ENCODE measurements at places on chromosomes 6 and 20.

DNA sequence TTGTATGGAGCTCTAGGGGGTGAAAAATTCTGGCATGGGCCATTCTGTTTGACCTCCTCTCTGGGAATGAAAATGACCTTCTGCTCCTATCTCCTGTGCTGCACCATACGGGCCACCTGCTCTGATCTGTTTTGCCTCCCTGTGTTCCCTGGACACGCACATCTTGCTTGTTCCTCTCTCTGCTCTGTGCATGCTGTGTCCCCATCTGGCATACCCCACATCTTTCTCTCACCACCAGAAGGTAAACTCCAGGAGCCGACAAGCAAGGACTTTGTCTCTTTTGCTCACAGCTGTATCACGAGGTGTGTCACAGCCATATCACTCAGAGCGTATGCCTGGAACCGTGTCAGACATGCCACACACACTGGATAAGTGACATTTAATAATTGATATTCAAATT, 208.4 kb upstream of the DTNBP1 start:
- no peak for DNase-seq

- no peak for DNase-seq
These were observed 273.0 kb upstream of the STXBP5 start for GRCh38 chr6:146931214-146931613.

- DNase-seq: no peak
These were observed 201.6 kb downstream of the ISM1 start for GRCh38 chr20:13422637-13423036.

GRCh38 chr6:158619922-158620801, 24.4 kb downstream of the DYNLT1 start:
- DNase-seq: no peak

DNA sequence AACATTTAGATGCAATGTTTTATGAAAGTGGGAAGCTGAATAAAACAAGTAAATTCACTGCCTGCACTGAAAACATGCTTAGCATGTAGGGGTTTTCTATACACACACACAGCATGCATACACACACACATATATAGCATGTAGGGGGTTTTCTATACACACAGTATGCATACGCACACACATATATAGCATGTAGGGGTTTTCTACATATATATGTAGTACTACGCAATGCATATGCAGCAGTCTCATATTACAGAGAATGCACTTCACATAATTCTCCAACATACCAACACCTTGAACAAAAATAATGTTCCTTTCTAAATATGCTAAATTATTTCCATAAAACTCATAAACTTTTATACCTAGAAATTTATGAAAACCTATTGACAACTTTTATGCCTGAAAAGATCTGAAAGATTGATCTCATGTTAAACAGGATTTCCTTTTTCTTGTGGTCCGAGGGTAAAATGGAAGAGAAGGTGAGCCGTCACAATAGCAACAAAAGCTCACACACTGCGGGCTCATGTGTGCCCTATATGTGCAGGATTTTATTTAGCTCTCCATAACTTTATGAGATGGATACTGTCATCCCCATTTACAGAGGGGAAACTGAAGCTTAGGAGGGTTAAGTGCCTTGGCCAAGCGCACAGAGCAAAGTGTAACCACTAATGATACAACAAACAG, 81.9 kb upstream of the TULP1 start:
- DNase-seq: no peak

GRCh38 chr6:104486035-104486434, 373.7 kb downstream of the HACE1 start:
- DNase-seq: no peak

GRCh38 chr6:113894712-113895674, 37.8 kb downstream of the MARCKS start:
- no peak for DNase-seq

DNA sequence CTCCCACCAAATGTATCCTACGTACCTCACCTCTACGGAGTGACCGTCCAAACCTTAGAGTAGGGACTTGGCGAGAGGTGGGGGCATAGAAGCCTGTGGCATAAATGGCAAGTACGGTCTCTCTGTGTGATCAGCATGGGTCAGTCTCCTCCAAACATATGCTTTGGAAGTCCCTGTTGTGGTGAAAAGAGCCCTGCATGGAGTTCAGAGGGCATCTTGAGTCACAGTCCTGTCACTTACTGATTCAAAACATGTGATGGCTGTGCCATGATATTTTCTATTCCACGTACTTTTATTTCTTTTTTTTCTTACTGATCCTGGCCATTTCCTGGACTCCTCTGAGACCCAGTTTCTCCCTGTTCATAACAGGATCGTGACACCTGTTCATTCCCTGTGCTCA, 67.5 kb upstream of the CEP85L start:
- no peak for DNase-seq

DNA sequence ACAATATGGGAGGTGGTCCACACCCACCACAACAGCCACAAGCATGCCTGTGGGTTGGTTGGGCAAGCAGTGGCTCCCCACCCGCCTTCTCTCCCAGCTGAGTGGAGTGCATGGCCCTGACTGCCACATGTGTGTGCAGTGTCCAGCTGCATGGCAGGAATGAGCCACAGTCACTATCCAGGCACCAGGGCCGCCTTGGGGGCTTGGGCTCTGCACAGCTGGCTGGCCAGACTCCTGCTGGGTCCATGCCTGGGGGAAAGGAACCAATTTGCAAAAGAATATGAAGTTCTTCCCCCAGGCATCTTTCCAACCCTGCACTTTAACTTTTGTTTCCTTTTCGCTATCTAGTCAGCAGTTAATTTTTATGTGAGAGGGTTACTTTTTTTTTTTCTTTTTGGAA, 11.6 kb upstream of the ASCC3 start:
- no peak for DNase-seq

GRCh38 chr6:142324111-142324510, 22.3 kb downstream of the ADGRG6 start:
- DNase-seq: no peak

- no peak for DNase-seq
These were observed 1.6 kb downstream of the FBXO5 start for GRCh38 chr6:152981219-152981618.

GRCh38 chr6:110188791-110189190, 8.6 kb downstream of the CDC40 start:
- no peak for DNase-seq

DNA sequence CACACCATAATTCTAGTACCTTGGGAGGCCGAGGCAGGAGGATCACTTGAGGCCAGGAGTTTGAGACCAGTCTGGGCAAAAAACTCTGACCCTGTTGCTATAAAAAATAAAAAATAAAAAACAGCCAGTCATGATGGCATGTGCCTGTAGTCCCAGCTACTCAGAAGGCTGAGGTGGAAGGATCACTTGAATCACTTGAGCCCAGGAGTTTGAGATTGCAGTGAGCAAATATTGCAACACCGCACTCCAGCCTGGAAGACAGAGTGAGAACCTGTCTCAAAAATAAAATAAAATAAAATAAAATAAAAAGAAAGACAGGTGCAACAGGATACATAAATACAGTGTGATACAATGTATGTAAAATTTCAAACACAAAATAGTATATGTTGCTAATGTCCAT, 154.5 kb downstream of the OTOR start:
- DNase-seq: no peak

- no peak for DNase-seq
These were observed 160.1 kb upstream of the PMEPA1 start for GRCh38 chr20:57869951-57870315.

DNA sequence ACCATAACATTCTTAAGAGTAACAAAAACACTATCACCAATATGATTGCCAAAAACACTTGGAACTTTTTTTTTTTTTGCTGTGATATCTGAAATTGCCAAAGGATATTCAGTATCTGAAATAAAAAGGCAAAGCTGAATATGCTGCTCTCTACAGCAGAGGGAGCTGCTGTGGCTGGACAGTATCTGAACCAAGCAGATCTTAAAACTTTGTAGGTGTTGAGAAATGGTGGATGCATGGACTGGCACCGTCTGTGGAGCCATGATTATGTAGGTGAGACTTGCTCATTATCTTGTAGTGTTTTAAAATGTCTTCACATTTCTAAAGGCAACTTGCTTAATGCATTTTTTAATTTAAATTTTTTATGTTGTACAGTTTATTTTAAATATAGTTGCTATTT, 9.2 kb downstream of the PDCD2 start:
- no peak for DNase-seq

GRCh38 chr6:31710523-31711219, 4.0 kb downstream of the LY6G6F start:
- DNase-seq: no peak
